ENCODE measurements at places on chromosomes 2 and 18. TPM values are rescaled to one million over a fixed set of nuclear protein-coding genes. Genes with fewer than 3 reads are reported as not detected.

IL18RAP gene
- total RNA-seq = 0.38 TPM

- H3K27ac ChIP-seq = no peak overlapping the region
- H3K4me3 ChIP-seq = no peak overlapping the region
- H3K27me3 ChIP-seq = no peaks in the 10 kb centered on the region
- no peaks in the 10 kb centered on the region for H3K36me3 ChIP-seq
These were observed 1471.8 kb downstream of the LRP1B start for GRCh38 chr2:140658760-140659692.

DNA sequence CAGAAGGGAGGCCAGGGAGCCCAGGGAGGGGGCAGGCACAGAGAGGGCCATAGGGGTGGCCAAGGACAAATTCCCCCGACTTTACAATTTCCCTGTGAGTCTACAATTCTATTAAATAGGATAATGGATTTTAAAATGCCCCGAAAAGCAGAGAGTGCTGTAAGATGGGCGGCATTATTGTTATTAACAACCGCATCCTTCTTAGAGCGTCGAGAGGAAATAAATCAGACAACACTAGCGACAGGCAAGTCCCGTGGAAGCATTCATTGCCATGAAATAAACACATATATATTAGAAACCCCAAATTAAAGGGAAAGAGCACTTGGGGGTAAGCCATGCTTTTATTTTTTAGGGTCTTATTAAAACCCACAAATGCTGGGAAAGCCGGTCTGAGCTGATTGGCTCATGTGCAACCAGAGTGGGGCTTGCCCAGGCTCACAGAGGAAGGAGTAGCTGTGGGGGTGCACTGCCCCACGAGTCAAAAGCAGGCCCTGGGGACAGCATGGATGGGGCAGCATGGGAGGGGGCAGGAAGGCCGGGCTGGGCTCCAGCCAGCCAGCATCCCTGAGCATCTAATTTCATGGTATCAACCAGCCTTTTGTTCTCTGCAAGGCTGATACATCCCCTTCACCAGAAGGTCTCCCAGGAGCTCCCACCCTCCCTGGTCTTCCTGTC is 187.1 kb downstream of the CELF4 start:
- no peak for DNase-seq
- no peaks in the 10 kb centered on the region for H3K4me1 ChIP-seq
- no peaks in the 10 kb centered on the region for H3K36me3 ChIP-seq
- H3K4me3 ChIP-seq = no peak overlapping the region
- H3K27ac ChIP-seq = no peak overlapping the region

GRCh38 chr2:200649724-200650123 is 63.9 kb downstream of the AOX1 start:
- no peak overlapping the region for H3K4me3 ChIP-seq
- H3K27me3 ChIP-seq = no peaks in the 10 kb centered on the region
- no peaks in the 10 kb centered on the region for H3K4me1 ChIP-seq
- no peak for DNase-seq
- H3K27ac ChIP-seq = no peak overlapping the region
- H3K36me3 ChIP-seq = no peaks in the 10 kb centered on the region

FBXO15 gene
- not detected for total RNA-seq

Data from psoas muscle (tissue), 8 donors.